ENCODE measurements at places on chromosomes 16 and 17.

- DNase-seq = no peak
Measured at GRCh38 chr16:75947626-75948239, 221.4 kb upstream of the CPHXL start.

- DNase-seq = no peak
Measured at GRCh38 chr16:58348986-58349385, 43.3 kb upstream of the GINS3 start.

GRCh38 chr17:4208238-4208637 is 55.5 kb downstream of the ANKFY1 start:
- DNase-seq = no peak

DNA sequence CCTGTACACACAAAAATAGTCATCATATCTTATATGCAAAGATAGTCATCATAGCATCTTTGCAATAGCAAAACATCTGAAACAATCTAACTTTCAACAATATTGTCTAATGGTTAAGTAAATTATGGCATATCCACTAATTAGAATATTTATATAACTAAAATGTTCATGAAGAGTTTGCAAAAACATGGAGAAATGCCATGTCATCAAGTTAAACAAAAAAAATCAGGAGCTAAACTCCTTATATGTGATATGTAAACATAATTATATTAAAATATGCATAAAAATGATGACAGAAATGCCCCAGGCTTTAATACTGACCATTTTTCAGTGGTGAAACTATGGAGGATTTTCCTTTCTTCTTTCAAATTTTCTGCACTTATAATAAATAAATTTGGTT is 22.3 kb upstream of the XYLT1 start:
- no peak for DNase-seq

- no peak for DNase-seq
Measured at GRCh38 chr17:21687136-21687953, 5.0 kb upstream of the KCNJ18 start.

DNA sequence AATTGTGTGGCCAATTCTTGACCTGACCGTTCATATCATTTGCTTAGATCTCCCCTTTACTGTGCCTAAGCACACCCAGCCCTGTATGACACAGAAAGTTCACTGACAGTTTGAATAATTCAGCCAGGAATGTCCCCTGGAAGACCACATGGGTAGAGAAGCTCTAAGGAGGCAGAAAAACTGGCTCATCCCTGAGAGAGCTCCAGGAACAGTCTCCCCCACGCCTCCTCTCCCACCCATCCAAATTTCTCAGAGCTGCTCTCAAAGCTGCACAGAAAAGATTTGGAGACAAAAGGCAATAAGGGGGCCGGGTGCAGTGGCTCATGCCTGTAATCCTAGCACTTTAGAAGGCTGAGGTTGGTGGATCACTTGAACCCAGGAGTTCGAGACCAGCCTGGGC is 11.2 kb downstream of the PRAC1 start:
- no peak for DNase-seq

DNA sequence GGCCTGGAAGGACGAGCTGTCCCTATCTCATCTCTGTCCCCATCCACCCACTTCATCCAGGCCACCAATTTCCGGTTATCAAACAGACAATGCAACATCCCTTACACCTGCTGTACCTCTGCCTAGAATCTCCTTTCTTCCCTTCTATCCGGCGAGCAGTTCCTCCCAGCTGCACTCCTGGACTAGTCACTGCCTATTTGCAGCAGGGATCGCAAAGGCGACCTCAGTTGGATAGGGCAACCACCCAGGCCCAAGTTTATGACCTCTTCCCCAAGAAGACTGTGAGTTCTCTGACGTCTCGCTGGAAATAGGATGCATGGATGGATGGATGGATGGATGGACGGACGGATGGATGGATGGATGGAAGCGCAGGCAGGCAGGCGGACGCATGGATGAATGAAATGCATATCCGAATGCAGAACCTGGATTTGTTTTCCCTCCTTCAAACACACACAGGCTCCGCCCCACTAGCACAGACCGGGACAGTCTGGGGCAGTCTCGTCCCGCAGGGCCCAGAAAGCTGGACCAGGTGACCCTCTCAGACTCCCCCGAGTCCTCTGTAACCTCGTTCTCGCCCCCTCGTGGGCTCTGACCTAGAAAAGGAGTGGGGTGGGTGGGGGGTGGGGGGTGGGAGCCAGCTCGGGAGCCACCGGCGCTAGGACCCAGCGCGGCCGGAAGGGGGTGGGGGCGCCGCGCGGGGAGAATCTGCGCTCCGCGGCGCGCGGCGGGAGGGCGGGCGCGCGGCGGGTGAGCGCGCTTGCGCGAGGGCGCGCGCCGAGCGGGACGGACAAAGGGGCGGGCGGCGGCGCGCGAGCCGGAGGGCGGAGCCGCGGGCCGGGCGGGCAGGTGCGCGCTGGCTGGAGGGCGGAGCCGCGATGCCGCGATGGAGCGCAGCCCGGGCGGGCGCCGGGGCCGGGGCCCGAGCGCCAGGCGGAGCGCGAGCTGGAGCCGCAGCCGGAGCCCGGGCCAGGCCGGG is at the start of gene SBK1:
Gene SBK1, plus strand, starts transcription at position 875 of the 976 bp plus-strand sequence. CDS start 24,867 bp downstream, outside the sequence.
- DNase-seq = no peak

- no peak for DNase-seq
Measured at GRCh38 chr16:89407282-89407924, 83.0 kb downstream of the ANKRD11 start.

DNA sequence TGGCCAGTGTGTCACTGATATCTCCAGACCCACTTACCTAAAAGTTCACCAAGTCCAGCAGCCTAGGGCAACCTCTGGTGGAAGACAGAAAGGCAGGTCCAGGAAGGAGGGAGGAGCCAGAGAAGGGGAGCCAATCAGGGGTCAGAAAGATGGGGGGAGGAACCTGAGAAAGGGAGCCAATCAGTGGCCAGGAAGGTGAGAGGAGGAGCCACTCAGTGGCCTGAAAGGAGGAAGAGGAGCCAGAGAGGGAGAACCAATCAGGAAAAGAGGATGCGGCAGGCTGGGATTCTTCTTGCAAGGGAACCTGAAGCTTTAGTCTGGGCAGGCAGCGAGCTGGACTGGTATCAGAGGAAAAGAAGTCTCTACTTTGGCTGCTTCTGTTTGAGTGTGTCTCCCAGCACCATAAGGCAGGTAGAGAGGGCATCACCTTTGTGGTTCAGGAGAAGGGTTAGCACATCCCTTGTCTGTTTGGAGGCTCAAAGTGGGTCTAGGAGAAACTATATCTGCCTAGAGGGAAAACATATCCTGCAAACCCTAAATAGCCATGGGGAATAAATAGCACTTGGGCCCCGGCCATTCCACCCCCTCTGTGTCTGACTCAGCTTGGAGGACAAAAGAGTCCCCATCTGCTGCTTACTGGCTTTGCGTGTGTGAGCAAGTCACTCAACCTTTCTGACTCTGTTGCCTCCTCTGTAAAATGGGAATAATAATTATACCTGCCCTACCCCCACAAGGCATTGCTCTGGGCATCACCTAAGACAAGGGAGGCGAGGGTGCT is 43.4 kb upstream of the CRHR1 start:
- DNase-seq = no peak

DNA sequence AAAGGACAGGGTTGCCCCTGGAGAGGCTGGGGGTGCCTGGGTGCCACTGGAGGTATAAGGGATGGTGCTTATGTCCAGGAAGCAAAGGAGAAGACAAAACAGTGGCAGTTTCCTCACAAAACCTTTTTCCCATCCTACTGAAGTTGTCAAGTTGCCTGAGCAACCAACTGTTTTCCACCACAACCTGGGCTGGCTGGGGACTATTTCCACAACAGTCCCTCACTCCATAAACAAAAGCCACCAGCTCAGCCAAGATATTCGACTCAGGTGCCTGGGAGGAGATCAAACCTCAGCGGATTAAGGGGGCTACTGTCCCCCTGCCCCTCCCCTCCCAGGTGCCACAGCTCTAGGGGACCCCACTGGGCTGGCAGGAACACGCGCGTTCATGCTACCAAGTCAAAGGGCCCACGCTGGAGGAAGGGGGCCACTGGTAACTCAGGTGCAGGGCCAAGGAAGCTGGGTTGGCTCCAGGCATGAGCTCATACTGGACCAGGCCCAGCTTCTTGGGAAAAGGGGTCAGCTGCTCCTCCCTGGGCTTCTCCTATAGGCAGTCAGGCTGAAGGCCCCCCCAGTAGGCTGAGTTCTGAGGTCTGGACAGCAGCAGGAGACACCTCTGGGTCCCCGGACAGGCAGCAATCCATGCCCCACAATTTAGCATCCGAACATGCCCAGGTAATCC is 45.7 kb upstream of the MRPS23 start:
- no peak for DNase-seq

GRCh38 chr17:80605326-80606066 is 60.9 kb downstream of the RPTOR start:
- DNase-seq = no peak

DNA sequence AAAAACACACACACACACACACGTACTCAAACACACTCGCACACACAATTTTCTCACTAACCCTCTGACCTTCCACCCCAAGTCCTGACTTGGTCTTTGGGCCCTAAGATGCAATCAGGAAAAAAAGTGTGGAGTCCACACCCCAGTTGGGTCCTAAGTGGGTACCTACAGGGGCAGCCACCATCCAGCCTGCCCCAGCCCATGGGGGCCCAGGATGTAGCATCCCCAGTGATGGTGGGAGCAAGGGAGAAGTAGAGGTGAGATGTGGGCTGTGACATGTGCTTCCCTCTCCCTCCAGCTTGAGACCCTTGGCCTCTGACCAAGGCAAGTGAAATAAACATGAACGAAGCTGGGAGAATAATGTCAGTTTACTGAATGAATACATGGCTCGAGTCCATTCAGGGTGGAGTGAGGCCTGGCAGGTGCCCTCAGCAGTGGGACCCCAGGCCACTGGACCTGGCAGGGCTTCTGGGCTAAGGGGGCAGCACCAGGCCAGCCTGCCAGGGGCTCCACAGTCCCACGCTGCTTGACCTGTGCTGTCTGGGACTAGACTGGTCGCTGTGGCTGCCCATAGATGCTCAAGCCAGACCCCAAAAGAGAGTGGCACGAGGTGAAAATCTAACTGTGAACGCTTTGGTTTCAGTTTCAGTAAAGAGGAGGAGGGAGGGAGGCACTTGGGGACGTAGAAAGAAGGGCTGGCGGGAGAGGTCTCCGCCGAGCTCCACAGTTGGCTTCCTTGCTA is 73.7 kb downstream of the MRC2 start:
- DNase-seq = no peak

- DNase-seq = no peak
Measured at GRCh38 chr17:81917565-81918332, at the start of gene SIRT7. SIRT7 (minus strand) TSS chr17:81918176; CDS start chr17:81918131, 45 bp downstream.

DNA sequence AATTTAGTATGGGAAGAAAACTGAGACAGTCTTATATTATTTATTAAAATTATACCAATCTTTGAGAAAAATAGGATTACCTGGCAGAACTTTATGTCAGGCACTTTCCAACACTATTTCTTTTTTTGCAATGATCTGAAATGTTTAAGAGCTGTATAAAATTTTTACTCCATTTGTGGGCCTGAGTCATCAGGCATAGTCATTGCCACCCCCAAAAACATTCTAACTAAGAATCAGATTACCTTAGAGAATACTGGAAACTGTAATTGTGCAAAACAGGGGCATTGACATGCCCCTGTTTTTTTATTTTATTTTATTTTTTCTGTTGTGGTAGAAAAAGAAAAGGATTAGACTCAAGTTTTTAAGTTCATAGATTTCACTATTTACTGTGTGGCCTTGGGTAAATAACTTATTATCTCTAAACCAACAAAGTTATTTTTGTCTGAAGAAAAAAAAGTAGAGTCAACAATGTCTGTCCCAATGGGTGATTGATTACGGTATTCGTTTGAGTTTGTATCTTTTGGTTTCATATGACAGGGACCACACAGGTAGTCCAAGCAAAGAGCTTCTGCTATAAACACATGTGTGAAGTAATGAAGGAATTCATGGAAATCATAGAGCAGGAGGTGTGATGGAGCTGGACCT is 24.6 kb downstream of the VAT1L start:
- no peak for DNase-seq

DNA sequence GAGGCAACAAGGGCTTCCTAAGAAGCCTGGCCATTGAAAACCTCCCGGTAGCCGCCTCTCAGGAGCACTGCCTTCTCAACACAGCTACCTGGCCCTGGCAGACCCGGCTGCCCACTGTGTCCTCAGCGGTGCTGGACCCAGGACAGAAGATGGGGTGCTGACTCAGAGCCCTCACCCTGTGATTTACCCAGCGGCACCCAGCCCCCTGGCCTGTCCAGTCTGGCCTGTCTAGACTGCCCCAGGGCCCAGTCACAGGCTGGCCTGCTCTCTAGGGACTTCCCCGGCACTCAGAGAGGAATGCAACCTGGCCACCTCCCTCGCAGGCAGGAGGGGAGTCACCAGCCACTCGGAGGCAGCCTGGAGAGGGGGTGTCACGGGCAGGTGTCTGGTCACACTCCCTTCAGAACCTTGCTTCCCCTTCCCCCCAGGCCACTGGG is 20.1 kb downstream of the PIEZO1 start:
- DNase-seq = no peak

All from AG09319 (cell line).